ENCODE measurements at places on chromosomes 6 and 20.

GRCh38 chr6:78770765-78771164, 96.6 kb upstream of the IRAK1BP1 start:
- DNase-seq = no peak

DNA sequence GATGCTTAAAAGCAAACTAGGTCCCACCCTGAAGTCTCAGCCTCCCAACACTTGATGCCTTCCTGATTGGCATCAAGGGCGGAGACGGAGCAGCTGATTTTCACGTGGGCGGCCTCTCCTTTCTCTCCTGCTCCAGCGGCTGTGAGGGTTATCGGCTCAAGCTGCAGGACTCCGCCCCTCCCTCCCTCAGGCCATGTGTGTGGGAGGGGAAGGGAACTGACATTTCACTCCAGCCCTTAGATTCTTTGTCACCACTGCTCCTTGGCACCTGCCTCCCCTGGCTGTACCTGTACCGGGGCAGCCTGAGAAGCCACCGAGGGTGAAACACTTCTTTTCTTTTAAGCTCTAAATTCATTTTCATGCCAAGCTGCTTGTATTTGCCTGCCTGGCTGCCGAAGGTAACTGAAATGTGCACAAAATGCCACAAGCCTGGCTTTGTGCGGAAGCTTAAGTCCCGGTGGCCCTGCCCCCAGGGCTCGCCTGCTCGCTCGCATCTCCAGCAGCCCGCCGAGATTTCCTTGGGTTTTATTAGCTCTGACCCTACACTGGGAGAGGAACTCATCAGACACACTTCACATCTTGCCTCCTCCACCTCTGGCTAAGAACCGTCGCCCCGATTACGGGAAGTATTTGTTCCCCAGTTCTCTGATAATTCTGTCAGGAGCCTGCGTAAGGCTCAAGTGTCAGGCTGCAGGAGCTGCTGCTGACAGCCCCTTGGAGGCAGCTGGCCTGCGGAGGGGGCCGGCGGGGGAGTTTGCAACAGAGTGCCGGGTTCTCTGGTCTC, 9.6 kb upstream of the CPNE5 start:
- DNase-seq = no peak

GRCh38 chr6:169386411-169387057, 132.9 kb upstream of the THBS2 start:
- no peak for DNase-seq

- no peak for DNase-seq
Observed at GRCh38 chr6:72646604-72647485, 25.0 kb downstream of the KCNQ5 start.

DNA sequence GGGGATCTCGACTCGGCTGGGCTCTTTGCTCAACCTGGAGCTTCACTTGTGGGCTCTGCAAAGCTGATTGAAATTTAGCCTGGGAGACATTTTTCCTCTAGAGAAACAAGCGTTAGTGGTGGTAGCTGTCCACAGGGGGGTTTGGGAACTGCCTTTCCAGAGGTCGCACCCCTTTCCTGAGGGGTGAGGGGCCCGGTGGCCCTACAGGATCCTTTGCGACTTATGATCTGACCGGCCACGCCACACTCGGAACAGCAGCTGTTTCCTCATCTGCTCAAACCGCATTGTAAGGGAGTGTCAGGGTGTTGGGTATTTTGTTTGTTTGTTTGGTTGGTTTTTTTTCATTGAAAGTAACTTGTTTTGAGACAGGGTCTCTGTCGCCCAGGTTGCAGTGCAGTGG, 21.0 kb downstream of the PNLDC1 start:
- DNase-seq = no peak

GRCh38 chr6:143529095-143529494, 17.6 kb upstream of the FUCA2 start:
- DNase-seq = no peak

DNA sequence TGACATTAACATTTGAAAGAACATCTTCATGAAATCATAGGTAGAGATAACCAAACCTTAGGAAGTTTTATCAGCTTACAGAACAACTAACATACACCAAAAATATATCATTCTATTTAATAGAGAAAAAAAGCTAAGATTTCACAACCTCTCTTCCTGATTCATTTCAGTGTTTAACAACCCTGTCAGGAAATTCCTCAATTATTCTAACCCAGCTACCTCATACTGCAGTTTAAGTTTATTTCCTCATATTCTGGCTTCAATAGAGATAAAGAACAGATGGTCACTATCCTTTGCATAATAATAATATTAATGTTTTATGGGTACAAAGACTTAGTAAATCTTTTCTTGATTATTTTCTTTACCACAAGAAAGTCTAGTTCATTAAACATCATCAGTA, 112.9 kb upstream of the HSF2 start:
- DNase-seq = no peak

GRCh38 chr6:64538722-64539121, 903.1 kb downstream of the PHF3 start:
- DNase-seq = no peak

GRCh38 chr6:28423546-28423945, 19.7 kb downstream of the ZSCAN23 start:
- DNase-seq = no peak

GRCh38 chr6:162198925-162199324, 528.6 kb downstream of the PRKN start:
- no peak for DNase-seq

GRCh38 chr6:29965873-29966601, 23.7 kb downstream of the HLA-A start:
- no peak for DNase-seq

DNA sequence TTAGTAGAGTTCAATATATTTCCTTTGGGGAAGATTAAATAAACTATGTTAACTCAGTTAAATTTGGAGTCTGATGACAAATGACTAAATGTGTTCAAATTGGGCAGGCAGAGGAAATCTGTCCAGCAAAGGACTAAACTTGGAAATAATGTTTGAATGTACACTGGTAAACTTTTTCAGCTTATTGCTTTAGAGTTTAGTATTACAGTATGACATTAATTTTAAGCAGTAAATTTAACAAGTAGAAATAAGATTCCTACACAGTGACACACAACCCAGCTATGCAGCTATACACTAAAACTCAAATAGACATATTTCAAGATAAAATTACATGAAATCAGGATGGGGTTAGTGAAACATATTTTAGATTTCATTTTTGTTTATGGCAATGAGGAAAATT, 42.6 kb upstream of the HDGFL1 start:
- DNase-seq = no peak

GRCh38 chr6:152271776-152272464, 365.2 kb downstream of the SYNE1 start:
- no peak for DNase-seq

GRCh38 chr6:2773449-2773848, 8.3 kb downstream of the WRNIP1 start:
- no peak for DNase-seq

GRCh38 chr20:47137231-47137870, 219.1 kb downstream of the ZMYND8 start:
- DNase-seq = no peak

DNA sequence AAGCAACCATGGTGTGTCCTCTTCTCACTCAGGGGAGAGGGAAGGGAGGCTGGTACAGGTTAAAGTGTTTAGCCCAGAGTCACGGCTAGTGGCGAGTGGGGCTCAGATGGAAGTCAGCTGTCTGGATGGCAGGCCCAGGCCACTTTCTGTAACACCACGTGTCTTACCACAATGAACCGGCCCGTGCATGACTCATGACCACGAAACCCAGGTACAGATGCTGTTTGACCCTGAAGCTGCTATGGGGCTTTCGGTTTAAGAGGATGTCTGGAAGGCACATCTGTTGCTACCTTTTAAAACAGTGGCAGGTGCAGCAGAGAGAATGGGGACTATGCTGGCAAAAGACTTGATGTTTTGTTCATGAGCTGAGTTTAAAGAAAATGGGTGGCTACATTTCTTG, 36.5 kb upstream of the MPC1 start:
- DNase-seq = peak; percentile 45

DNA sequence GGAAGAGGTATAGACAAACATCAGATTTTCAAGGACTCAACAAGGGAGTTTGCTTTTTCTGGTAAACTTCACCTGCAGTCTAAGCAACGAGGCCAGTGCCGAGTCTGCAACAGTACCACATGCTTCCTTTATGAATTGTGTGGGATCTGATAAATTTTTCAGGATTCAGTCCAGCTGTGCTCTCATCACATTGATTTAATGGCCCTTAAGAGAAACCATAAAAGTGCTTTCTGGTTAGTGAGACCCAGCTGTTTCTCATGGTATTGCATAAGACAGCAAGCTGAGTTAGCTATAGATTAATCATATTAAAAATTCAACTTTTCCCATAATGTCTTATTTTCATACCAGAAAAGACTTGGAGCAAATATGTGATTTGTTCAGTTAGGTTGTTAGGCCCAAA, 291.4 kb downstream of the CENPW start:
- no peak for DNase-seq

DNA sequence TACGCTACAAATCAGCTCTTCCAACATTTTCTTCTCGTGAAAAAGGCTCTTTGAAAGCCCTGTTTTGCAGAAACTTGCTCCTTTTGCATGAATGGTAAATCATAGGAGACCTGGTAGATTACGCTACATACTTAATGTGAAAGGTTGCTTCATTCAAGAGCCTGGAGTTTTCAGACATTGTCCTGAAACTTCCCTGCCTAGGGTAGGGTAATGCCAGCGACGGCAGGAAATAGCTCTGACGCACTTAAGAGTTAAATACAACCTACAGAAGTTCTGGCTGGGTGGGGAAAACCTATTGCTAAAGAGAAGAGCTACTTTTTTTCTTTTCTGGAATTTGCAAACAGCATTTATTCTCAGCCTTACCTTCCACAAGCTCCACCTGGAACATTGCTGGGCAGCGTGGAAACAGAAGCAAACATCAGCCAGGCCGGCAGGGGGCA, 144.5 kb downstream of the LPA start:
- DNase-seq = peak; percentile 62

DNA sequence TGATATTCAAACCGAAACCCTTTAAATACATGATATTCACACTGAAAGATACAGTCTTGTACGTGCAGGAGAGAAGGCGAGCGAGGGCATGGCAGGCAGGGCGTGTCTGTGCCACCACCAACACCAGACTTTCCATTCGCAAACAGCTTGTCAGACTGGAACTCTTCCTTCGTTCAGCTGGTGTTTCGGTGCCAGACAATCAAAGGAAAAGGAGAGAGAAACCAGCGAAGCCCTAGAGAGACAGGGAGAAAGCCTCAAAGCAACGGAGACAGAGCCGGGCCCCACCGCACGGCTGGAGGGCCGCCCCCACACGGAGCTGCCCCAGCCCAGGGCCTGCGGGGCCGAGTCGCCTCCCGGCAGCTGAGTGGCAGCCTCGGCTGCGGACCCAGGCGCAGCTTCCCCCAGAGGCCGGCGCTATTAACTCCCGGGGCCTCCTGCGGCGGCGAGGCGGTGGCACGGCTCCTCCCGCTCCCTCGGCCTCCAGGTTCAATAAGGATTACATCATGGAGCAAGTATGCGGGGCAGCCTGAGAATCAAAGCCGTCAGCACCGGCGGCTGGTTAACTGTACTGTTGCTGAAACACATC, 32.1 kb upstream of the NR2E1 start:
- DNase-seq = no peak

GRCh38 chr6:79694623-79695343, 63.7 kb downstream of the SH3BGRL2 start:
- no peak for DNase-seq

DNA sequence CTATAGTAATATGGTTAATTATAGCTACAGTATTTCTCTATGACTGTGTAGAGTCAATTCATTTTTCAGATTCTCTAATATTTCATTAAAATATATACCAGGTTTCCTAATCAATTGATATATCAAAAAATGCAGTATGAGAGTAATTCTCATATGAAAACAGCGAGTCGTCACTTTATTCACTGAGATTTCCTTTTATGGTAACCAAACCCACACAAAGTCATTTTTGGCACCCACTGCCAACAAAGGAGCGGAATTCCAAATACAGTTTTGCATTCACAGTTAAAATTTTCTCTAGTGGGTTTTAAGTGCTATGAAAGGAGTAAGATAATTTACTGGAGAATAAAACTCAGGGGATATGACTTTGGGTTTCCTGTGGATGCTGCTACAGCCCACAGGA, 163.8 kb downstream of the HIVEP2 start:
- no peak for DNase-seq
